ENCODE measurements at places on chromosomes 1 and 21. TPM values are rescaled to one million over a fixed set of nuclear protein-coding genes. Genes with fewer than 3 reads are reported as not detected.

GRCh38 chr21:16028941-16029464, 299.2 kb downstream of the USP25 start:
- no peak for DNase-seq

DNA sequence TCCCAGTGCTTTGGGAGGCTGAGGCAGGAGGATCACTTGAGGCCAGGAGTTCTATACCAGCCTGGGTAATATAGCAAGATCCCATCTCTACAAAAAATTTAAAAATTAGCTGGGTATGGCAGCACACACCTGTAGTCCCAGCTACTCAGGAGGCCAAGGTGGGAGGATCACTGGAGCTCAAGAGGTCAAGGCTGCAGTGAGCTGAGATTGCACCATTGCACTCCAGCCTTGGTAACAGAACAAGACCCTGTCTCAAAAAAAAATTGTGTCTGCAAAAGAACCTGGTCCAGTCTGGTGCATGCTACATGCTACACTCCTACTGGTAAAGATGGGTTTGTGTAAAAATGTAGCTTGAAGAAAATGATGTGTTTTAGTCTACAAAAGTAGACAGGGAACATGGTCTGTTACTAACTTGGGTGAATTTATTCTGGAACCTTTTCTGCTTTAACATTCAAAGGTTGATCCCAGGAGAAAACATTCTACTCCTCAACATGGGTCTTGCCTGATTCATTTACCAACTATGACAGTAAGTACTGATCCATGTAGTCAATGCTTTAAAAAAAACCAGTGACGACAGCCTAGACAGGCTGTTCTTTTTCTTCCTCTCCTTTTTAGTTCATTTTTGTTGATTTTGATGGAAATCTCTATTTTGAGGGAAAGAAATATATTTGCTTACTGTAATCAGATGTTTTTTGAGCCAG, 32.7 kb upstream of the ENAH start:
- no peak for DNase-seq

- no peak for DNase-seq
Observed at GRCh38 chr1:71509051-71509595, 428.3 kb upstream of the ZRANB2 start.

- DNase-seq, result no peak
Observed at GRCh38 chr1:116832308-116832931, 77.3 kb upstream of the PTGFRN start.

Gene CD1E
- not detected for total RNA-seq

Gene WNT3A
- not detected for total RNA-seq

- no peak for DNase-seq
Observed at GRCh38 chr21:31335957-31336738, 7.9 kb downstream of the TIAM1 start.

DNA sequence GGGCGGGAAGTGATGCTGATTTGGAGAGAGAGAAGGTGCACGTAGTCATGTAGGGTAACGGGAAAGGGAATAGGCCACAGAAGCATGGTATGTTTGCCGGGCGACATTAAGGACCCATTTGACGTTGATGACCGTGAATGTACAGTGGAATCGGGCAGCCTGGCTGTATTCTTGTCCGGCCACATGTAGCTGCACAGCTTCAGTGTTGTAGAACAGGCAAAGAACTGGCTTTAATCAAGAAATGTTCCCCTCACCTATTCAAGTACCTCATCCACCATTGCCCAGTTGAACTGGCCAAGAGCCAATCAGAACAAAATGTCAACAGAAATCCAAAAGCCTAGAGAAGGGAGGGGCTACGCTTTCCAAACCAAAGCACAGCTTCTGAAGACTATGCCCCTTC, 104.8 kb downstream of the DHRS3 start:
- DNase-seq, result no peak

Gene TRIM67
- total RNA-seq, result 0.30 TPM

GRCh38 chr1:206575894-206576737, 36.1 kb downstream of the EIF2D start:
- DNase-seq, result no peak

- no peak for DNase-seq
Observed at GRCh38 chr1:166184897-166185296, 18.1 kb upstream of the FAM78B start.

DNA sequence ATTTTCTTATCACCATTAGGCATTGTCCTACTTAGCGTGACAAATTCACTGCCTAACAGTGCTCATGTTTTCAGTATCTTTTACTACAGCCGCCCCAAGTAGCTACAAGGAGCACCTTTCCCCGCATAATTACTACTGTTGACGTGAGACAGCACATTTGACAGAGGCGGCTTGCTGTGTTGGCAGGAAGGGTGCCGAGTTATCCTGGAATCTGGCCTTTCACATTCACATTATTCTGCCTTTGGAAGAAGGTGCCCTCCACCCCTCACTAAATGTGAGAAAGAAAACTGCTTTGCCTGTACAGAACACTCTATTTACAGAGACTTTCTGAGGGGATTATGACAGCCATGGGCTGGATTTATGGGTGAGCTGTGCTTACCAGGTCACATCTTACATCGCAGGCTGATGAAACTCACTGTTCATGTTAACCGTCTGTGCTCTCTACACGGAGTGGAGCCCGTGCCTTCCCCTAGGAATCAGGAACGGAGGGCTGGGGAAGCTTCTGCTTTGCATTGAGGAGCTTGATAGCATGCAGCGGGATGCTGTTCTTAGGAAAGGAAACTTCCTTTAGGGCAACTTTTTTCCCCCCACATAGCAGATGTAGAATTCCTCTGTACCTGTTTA, 148.0 kb upstream of the ZRANB2 start:
- no peak for DNase-seq

- DNase-seq, result no peak
Observed at GRCh38 chr21:40839521-40839920, 7.4 kb downstream of the DSCAM start.

GRCh38 chr1:179583771-179584320, 7.8 kb upstream of the TDRD5 start:
- no peak for DNase-seq

Gene NPPB
- not detected for total RNA-seq

DNA sequence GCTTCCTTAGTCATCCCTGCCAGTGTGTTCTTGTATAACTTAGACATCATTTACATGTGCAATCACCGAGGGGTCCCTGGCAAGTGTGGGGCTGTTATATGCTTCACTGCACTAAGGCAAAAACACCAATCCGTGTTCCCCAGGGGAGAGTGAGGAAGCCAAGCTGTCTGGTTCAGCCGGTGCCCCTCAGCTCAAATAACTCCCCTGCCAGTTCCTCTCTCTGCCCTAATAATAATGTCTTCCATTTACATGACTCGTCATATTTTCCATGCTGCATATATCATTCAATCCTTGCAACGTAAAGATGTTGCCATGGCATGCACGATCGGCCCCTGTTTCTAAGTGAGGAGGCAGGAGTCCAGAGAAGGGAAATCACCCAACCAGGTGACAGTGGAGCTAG, 24.4 kb upstream of the NDC1 start:
- no peak for DNase-seq

Gene NGF
- total RNA-seq, result 1.3 TPM

DNA sequence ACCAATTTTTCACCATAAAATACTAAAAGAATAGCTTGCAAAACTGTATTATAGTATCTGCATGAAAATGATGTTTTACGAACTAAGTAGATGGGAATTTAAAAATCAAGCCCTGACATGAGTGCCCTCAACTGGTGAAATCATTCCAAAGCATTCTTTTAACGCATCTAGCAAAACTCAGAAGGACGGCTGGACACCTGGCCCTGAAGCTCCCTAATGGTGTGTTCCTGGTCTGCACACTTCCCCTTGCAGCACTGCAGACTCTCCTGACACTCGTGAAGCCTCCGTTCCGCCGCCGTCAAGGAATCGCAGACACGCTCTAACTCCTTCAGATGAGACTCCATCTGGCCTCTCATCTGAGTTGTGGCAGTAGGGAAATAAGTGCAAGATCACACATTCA, 39.9 kb downstream of the ODF2L start:
- no peak for DNase-seq

Gene PAQR7
- total RNA-seq, result 71.8 TPM

GRCh38 chr1:229258031-229258756, 12.7 kb upstream of the RAB4A start:
- DNase-seq, result peak; percentile 65

DNA sequence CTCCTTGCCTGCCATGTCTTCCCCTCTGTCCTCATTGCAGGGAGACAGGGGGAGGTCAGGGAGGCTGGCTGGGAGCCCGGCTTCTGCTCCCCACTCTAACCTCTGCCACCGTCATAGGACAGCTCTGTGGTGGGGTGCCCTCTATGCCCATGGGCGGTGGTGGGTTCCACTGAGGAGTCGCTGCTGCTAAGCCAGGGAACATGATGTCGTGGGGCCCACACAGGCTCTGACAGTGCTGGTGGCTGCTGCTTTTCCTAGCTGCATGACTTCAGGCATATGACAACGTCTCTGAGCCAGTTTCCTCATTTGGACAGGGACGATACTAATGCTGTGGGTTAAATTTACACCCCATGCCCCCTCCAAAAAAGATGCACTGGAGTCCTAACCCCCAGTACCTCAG, 14.7 kb downstream of the KCNA10 start:
- DNase-seq, result no peak

GRCh38 chr1:206699000-206699586, 14.4 kb downstream of the MAPKAPK2 start:
- no peak for DNase-seq

Gene ADGRL2
- total RNA-seq, result 104 TPM

Gene PTGER3
- total RNA-seq, result 12.2 TPM

DNA sequence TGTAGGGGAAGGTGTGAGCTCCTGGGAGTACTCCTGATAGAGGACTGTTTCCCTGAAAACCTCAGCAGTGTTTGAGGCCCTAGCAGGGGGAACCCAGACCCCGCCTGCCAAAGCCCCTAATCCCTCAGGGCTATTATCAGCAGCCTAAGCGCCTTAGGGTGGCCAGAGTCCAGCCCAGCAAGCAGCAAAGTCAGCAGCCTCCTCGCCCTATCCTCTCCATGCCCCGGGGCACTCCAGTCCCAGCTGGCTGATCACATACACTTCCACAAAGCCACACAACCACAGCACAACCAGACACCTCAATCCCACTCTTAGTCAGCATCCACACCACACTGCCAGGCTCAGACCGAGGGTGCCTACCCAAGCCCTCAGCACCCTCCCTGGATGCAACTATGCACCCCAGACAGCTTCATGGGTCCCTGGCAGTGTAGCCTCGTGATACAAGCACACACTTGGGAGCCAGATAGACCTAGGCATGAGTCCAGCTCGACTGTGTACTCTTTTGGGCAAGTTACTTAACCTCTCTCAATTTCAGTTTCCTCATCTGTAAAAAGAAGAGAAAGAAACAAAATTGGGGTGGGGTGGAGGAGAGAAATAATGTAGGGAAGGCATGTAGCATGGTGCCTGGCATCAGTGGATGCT, 7.1 kb downstream of the IGSF9 start:
- DNase-seq, result no peak

Gene MFSD2A
- total RNA-seq, result 0.47 TPM

Gene ILF2
- total RNA-seq, result 85.0 TPM

DNA sequence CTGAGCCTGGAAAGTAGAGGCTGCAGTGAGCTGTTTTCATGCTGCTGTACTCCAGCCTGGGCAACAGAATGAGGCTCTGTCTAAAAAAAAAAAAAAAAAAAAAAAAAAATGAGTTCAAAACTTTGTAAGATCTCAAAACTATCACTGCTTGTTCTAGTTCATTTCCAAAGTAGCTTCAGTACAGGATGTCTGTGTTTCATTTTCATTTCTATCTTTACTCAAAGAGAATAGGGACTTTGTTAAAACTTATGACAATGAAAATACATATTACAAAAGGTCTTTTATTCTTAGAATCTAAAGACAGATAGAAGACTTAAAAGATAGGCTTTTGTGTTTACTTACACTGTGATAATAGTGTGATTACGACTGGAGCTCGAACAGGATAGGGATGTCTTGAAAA, 709.7 kb downstream of the ADGRL2 start:
- DNase-seq, result no peak

DNA sequence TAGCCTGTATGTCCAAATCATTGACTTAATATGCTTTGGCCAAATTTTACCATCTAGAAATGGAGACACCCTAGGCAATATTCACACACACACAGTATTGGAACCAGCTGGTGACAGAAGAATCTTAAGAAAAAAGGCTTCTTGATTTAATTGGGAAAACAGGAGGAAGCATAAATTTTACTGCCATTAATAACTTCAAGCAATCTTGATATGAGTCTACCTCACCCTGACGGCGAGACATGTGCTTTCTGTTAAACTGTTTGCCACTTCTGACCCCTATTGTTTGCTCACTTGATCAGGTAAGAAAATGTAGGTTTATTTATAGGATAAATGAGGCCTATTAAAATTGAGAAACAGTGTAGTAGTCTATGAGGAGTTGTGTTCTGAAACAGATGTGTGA, 73.2 kb downstream of the KIFAP3 start:
- no peak for DNase-seq

Gene TLCD4
- total RNA-seq, result 20.2 TPM

Gene CYP4X1
- 0.74 TPM for total RNA-seq

Gene RNASEL
- 24.3 TPM for total RNA-seq

GRCh38 chr1:96072021-96072420, 649.6 kb upstream of the PTBP2 start:
- DNase-seq, result no peak

DNA sequence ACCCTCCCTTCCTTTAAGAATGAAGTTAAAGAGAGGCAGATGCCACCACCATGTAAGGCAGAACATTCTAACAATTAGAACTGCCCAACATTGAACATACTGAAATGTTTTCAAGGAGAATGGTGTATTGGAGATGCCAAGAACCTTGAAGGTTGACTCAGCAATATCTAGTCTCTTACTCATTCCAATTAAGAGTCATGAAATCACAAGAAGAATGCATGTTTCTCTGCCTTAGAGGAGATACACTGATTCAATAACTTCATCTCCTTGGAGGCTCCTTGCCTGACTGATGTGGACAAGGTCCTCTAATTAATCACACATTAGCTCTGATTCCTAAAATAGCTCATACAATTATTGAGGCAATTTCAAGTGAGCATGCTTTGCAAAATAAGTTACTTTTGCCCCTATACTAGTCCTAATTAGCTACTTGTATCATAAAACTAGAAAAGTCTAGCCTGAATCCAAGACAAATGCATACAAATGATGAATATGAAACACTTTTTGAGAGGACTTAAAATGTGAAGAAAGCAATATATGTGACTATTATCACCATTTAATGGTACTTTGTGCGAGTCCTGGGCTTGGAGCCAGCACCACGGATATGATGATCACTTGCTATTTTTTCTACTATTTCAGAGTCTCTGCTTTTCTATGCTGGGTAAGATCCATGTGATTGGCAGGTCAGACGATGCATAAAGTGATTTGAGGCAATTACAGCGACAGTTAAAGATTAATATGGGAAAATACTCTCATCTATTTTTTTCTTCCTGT, 114.5 kb downstream of the DSCAM start:
- no peak for DNase-seq

DNA sequence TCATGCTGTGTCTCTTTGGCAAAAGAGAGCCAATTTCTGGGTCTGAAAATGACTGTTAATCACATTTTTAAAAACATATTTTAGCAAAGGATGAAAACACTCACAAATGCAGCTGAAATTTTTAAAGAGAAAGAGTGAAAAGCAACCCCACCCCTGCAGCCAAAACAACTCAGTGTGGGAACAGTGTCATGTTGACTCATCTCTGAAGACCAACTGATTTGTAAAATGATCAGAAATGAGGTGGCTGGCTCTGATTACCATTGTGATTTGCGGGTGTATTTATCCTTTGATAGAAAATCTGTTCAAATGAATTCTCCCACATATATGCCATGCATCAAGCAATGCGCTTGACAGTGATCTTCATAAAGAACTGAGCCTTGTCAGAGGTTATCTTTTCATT, 287.0 kb upstream of the ESRRG start:
- DNase-seq, result no peak

Gene SIPA1L2
- 11.0 TPM for total RNA-seq
